Renal cortical epithelial cell (primary cell): ENCODE measurements at places on chromosomes 12 and 14.

DNA sequence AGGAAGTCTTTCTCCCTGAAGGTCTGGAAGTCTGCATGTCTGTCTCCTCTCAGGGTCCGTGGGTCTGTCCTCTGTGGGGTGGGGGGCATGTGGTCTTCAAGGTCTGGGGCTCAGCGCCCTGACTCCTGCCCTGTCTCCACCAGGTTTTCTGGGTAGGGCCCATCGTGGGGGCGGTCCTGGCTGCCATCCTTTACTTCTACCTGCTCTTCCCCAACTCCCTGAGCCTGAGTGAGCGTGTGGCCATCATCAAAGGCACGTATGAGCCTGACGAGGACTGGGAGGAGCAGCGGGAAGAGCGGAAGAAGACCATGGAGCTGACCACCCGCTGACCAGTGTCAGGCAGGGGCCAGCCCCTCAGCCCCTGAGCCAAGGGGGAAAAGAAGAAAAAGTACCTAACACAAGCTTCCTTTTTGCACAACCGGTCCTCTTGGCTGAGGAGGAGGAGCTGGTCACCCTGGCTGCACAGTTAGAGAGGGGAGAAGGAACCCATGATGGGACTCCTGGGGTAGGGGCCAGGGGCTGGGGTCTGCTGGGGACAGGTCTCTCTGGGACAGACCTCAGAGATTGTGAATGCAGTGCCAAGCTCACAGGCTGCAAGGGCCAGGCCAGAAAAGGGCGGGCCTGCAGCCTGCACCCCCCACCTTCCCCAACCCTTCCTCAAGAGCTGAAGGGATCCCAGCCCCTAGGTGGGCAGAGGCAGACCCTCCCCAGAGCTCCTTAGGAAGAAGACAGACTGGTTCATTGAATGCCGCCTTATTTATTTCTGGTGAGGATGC is 3.4 kb downstream of the AQP5 start:
- no peak for DNase-seq

DNA sequence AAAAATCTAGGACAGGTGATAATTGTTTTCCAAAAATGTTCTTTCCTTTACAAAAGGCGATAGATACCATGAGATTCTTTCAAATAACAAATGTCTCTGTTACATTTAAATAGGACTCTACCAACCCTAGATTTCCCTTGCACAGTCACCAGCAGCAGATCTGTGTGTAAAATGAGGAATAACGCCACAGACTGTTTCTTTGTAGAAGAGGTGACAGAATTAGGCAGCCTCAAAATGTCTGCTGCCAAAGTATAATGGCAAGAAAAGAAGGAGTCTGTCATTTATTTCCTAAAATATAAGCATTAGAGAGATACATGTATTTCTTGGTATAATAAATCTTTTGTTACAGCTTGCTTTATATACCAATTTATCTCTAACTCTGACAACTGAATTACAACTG is 8.5 kb upstream of the SRGAP1 start:
- no peak for DNase-seq

- DNase-seq: no peak
Measured at GRCh38 chr12:31929027-31929526, 30.1 kb upstream of the RESF1 start.

- no peak for DNase-seq
Measured at GRCh38 chr12:114340231-114340630, 65.7 kb downstream of the TBX5 start.
